ENCODE measurements at places on chromosomes 2 and 18. TPM values are rescaled to one million over a fixed set of nuclear protein-coding genes. Genes with fewer than 3 reads are reported as not detected.

Gene GALR1
- total RNA-seq, result not detected

DNA sequence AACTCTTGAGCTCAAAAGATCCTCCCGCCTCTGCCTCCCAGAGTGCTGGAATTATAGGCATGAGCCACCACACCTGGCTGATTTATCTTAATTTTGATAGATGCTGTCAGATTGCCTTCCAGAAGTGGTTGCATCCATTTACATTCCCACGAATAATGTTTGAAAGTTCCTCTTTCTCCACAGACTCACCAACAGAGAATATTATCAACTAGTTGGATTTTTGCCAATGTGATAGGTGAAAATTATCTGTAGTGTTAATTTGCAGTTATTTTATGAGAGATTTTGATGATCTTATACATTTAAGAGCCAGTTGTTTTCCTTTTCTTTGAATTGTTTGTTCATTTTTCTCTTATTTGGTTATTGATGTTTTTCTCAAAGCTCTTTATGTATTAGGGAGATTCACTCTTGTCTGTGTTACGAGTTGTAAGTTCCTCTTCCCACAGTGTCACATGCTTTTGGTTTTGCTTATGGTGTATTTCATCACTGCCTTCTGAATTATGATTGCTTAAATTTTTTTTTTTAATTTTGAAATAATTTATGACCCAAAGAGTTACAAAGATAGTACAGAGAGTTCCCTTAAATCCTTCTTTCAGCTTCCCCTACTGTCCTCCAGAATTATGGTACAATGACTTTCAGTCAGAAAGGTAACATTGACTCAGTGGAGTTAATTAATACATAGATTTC, 20.7 kb upstream of the NT5DC4 start:
- H3K27ac ChIP-seq, result peak overlapping the region; percentile 63
- H3K4me1 ChIP-seq, result peaks cover 29% of the 10 kb centered on the region
- no peak overlapping the region for H3K4me3 ChIP-seq
- H3K27me3 ChIP-seq, result no peaks in the 10 kb centered on the region
- DNase-seq, result no peak

Gene GNLY
- not detected for total RNA-seq

Gene CRYBA2
- total RNA-seq, result not detected

- no peak for DNase-seq
- no peak overlapping the region for H3K4me3 ChIP-seq
- H3K27me3 ChIP-seq, result no peaks in the 10 kb centered on the region
- no peaks in the 10 kb centered on the region for H3K4me1 ChIP-seq
- H3K36me3 ChIP-seq, result no peaks in the 10 kb centered on the region
Measured at GRCh38 chr2:170878505-170878904, 50.5 kb upstream of the GORASP2 start.

Gene HOXD8
- total RNA-seq, result not detected

- peaks cover 40% of the 10 kb centered on the region for H3K4me1 ChIP-seq
- no peak for DNase-seq
- H3K27me3 ChIP-seq, result no peaks in the 10 kb centered on the region
- H3K4me3 ChIP-seq, result no peak overlapping the region
Measured at GRCh38 chr2:230877116-230877758, 12.5 kb downstream of the ITM2C start.

DNA sequence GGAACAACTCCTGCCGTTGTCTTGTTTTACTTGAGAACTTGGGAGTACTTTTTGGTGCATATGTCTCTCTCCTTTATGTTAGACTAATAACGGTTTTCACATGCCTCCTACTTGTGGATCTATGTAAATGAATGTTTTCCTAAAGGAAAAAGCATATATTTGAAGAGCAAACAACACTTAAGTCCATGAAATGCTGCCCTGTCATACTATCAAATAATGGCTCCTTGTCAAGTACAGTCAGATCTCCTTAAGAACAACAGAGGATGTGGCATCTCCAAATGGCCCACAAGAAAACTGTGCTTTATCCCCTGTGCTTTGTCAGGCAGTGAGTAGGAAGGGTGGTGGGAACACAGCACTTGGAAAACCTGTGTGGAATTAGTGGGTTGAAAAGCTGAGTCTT, 198.2 kb downstream of the PTGR3 start:
- H3K4me3 ChIP-seq, result no peak overlapping the region
- H3K4me1 ChIP-seq, result peaks cover 2% of the 10 kb centered on the region
- H3K36me3 ChIP-seq, result no peaks in the 10 kb centered on the region
- no peaks in the 10 kb centered on the region for H3K27me3 ChIP-seq

DNA sequence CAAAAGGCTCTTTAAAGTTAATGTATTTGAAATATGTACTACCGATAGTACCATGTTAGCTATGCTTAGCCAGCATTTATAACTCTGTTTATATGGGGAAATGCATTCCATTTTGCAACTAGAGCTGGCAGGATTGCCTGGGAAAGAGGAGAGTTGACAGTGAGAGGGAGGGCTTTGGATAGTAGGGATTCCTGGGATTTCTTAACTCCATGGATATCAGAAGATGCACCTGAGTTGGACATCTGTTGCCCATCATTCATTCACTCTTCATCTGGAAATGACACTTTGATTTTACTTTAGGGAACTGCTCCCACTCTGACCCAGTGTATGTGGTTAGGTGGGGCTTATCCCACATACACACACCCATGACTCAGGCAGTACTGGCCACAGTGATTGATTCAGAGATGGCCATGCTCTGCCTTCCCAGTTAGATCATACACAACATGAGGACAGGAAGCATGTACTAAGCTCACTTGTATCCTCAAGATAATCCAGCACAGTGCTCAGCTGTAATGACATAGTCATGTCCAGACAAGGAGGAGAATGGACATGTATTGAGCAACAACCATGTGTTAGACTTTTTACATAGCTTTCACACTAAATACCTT, 248.8 kb downstream of the MREG start:
- DNase-seq, result no peak
- H3K27me3 ChIP-seq, result 0 out of 2 replicates have a peak, but pooled peaks cover 2% of the 10 kb centered on the region
- H3K27ac ChIP-seq, result no peak overlapping the region
- H3K36me3 ChIP-seq, result no peaks in the 10 kb centered on the region
- H3K4me3 ChIP-seq, result no peak overlapping the region

Gene CYP26B1
- not detected for total RNA-seq

DNA sequence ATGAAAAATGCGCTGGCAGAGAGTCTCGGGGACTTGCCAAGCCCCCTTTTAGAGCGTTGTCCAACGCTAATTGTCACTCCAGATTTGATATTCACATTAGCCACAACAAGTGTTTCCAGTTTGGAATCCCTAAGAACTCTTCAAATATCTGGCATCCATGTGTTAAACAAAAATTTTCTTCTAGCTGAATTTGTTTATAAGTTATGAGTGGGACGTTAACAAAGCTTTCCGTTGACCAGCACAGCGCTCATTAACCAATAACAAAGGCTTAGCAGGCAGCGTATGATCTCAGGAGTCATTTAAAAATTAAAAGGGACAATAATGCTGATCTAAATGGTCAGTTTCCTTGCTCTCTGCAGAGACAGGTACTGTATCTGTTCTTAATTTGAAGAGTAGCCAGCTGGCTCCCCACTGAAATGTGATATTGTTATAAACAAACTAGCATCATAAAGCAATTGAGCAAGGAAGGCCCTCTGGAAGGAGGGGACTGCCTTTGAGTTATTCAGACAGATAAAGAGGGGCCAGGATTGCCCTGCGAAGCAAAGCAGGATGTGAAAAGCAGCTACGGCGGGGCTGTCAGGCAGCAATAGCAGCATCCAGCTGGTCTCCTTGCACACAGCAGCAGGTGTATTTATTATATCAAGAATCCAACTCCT, 337.2 kb upstream of the SALL3 start:
- no peaks in the 10 kb centered on the region for H3K4me1 ChIP-seq
- H3K27me3 ChIP-seq, result no peaks in the 10 kb centered on the region
- no peak for DNase-seq
- no peak overlapping the region for H3K27ac ChIP-seq
- H3K36me3 ChIP-seq, result no peaks in the 10 kb centered on the region

- H3K27me3 ChIP-seq, result 0 out of 2 replicates have a peak, but pooled peaks cover 2% of the 10 kb centered on the region
- H3K4me3 ChIP-seq, result no peak overlapping the region
- DNase-seq, result no peak
- H3K27ac ChIP-seq, result no peak overlapping the region
- H3K4me1 ChIP-seq, result no peaks in the 10 kb centered on the region
Measured at GRCh38 chr2:216335252-216335651, 37.0 kb downstream of the MARCHF4 start.

DNA sequence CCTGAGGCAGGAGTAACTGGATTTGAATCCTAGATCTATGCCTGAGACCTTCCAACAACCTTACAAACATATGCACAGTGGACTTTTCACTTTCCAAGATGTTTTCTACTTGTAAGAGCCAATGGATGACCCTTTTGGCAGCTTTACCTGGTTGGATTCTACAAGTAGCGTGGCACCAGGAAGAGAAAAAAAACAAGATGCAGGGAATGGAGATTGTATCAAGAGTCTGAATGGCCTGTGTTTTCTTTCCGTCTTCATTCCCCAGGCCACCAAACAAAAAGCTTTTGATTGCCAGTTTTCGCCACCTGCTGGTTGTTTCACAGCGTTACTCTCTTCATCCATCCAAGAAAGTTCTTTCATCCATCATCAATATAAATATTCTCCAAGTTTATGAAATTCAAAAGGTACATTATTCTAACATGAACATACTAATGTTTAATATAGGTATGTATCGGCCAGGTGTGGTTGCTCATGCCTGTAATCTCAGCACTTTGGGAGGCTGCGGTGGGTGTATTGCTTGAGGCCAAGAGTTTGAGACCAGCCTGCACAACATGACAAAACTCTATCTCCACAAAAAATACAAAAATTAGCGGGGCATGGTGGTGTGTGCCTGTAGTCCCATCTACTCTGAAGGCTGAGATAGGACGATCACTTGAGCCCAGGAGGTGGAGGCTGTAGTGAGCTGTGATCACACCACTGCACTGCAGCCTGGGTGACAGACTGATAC, 3.5 kb upstream of the BCL2 start:
- DNase-seq, result no peak
- H3K36me3 ChIP-seq, result no peaks in the 10 kb centered on the region
- no peaks in the 10 kb centered on the region for H3K27me3 ChIP-seq
- peaks cover 20% of the 10 kb centered on the region for H3K4me1 ChIP-seq

Gene DTYMK
- 82.4 TPM for total RNA-seq

DNA sequence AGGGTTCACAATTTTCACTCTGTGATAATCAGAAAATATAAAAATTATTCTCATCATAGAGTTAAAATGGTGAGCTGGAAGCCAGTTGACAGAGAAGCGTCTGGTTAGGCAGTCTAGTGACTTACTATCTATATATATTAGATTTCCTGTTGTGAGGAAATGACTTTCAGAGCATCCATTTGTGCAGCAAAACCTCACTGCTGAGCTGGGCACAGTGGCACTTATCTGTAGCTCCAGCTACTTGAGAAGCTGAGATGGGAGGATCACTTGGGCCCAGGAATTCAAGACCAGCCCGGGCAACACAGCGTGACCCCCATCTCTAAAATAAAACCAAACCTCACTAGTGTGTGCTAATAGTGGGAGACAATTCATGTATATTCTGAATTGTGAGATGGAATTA, 7.2 kb upstream of the KIAA2012 start:
- H3K36me3 ChIP-seq, result no peaks in the 10 kb centered on the region
- 0 out of 2 replicates have a peak, but pooled peaks cover 2% of the 10 kb centered on the region for H3K4me1 ChIP-seq
- H3K4me3 ChIP-seq, result no peak overlapping the region

DNA sequence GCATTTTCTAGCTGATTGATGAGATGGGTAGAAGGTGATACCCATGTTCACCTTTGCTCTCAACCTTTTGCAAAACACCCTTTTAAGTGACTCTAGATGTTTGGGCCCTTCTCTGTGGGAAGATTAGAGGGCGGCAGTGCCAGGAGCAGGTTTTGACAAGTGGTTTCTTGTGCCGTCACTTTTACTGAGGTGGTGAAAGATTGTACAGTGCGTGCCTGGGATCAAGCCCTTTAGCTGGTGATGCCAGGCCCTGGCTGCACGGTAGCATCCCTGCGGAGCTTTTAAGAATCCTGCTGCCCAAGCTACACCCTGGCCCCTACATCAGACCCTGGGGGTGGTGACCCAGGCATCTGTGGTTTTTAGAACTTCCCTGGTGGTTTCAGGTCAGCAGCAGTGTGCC, 29.1 kb downstream of the MTCL1 start:
- no peaks in the 10 kb centered on the region for H3K27me3 ChIP-seq
- H3K27ac ChIP-seq, result no peak overlapping the region
- no peak for DNase-seq
- H3K36me3 ChIP-seq, result no peaks in the 10 kb centered on the region
- H3K4me1 ChIP-seq, result no peaks in the 10 kb centered on the region
- H3K4me3 ChIP-seq, result no peak overlapping the region

DNA sequence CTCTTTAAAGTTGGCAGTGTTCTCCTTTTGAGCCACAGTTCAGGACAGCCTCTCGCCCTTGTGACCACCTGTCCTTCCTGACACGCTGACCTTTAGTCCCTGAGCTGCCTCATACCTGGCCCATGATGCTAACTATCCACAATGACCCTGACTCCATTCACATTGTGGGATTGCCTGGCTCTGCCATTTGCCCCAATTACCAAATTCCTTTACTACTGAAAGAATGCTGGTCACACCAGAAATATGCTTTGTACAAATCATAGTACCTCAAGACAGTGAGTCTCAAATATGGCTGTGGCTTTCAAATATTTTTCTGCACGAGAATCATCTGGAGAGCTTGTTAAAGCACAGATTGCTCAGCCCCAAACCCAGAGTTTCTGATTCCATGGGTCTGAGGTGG, 54.2 kb downstream of the LTBP1 start:
- no peaks in the 10 kb centered on the region for H3K4me1 ChIP-seq
- DNase-seq, result no peak
- no peaks in the 10 kb centered on the region for H3K27me3 ChIP-seq
- no peaks in the 10 kb centered on the region for H3K36me3 ChIP-seq
- no peak overlapping the region for H3K27ac ChIP-seq
- H3K4me3 ChIP-seq, result no peak overlapping the region

Gene MC4R
- total RNA-seq, result not detected

DNA sequence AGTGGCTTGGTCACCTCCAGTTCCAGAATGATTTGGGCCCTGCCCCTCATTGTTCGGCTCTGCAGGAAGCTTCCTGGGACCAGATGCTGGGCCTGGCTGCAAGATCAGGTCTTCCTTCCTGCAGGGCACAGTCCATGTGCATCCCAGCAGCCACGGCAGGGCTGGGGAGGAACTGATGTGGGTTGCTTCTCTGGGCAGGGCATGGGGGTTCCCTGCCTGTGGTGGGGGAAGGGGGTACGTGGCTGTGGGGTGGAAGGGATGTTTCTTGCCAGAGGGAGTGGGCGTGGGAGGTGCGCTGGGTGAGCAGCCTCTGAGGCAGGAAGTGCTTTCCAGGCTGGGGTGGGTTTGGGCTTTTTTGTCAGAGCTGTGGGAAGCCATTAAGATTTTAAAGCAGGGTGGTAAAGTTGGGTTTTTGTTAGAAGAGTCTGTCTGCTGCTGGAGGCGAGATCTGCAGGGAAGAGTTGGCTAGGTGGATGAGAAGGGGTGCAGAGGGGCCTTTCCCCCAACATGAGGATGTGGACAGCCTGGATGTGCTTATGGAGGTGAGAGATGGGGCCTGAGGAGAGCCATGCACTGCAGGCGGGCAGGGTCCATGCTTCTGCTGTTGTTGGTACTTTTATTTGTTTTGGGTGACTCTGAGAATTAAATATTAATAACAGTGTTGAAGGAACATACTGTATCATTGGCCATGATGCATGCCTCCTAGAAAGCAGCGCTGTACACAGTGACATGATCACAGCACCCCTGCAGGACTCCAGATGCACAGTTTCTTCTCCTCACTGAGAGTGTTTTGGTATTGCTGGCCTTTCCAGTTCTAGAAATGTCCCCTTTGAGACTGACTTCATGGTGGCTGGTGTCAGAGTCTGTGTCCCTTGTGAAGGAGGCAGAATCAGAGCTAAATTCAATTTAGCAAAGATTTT, 45.3 kb downstream of the DGKD start:
- H3K36me3 ChIP-seq, result peaks cover 3% of the 10 kb centered on the region
- no peak for DNase-seq
- no peaks in the 10 kb centered on the region for H3K4me1 ChIP-seq
- no peak overlapping the region for H3K4me3 ChIP-seq

- no peaks in the 10 kb centered on the region for H3K27me3 ChIP-seq
- H3K27ac ChIP-seq, result no peak overlapping the region
- DNase-seq, result no peak
- H3K4me3 ChIP-seq, result no peak overlapping the region
- no peaks in the 10 kb centered on the region for H3K4me1 ChIP-seq
Measured at GRCh38 chr2:24454294-24454693, 36.8 kb upstream of the NCOA1 start.
